ENCODE measurements at places on chromosomes 5 and 9. TPM values are rescaled to one million over a fixed set of nuclear protein-coding genes. Genes with fewer than 3 reads are reported as not detected.

Gene SHC3
- 0.03 TPM for total RNA-seq

GRCh38 chr5:179901915-179902762 is 5.6 kb downstream of the TBC1D9B start:
- DNase-seq = no peak

Gene C9orf50
- total RNA-seq = not detected

Gene PPP2R2B
- total RNA-seq = not detected

Gene SPATA31A3
- not detected for total RNA-seq

DNA sequence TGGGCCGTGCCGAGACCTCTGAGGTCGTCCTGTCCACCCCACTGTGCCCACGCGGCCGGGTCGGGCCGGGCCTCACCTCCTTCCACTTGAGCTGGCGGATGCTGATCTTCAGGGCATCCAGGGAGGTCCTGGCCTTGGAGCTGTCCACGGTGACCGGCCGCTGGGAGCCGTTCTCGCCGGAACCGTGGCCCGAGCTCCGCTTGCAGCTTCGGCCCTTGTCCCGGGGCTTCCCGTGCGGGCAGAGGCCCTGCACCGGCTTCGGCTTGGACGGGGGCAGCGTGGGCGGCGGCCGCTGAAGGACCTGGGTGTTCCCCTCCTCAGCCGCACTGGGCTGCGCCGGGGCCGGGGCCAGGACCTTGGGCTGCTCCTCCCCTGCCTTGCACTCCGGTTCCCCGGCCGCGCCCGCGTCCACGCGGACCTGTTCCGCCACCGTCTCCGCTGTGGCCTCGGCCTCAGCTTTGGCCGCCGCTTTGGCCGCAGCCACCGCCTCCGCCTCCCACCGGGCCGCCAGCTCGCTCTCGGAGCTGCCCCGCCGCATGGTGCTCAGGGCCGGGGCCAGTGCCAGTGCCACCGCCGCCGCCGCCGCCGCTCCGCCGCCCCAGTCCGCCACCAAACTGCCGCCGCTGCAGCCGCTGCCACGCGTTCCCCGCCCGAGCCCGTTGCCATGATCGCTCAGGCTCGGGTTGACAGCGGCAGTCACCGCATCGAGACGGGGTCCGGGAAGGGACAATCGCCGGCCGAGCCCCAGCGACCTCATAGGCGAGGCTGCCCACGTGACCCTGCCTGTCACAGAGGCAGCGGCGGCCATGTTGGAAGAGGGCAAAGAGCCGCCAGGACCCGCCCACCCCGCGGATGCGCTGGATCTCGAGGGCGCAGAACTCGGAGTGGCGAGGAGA is at the start of gene TTLL11:
TTLL11 (minus strand) TSS at position 698 of the 896 bp plus-strand sequence; CDS start at position 538, 160 bp downstream.
- peak; percentile 48 for DNase-seq

GRCh38 chr5:25107853-25108252 is 463.1 kb upstream of the CDH10 start:
- no peak for DNase-seq

- DNase-seq = no peak
Measured at GRCh38 chr9:90988318-90988717, 186.7 kb downstream of the SYK start.

Measured in GM12878 (cell line).